ENCODE measurements at places on chromosomes 7 and 10. TPM values are rescaled to one million over a fixed set of nuclear protein-coding genes. Genes with fewer than 3 reads are reported as not detected.

Gene SFRP4
- total RNA-seq = 261 TPM

Gene CAMK1D
- total RNA-seq = 27.1 TPM

Gene PALS2
- 177 TPM for total RNA-seq

- DNase-seq = no peak
These were observed 232.6 kb downstream of the REEP3 start for GRCh38 chr10:63753808-63754207.

- no peak for DNase-seq
These were observed 59.5 kb upstream of the PRKG1 start for GRCh38 chr10:51014680-51015389.
